Stimulated activated CD4-positive, alpha-beta T cell treated with anti-CD3 and anti-CD28 coated beads, Interleukin-2, amount 100 ng/mL, for 48 hours (primary cell): ENCODE measurements at places on chromosomes 3 and 15.
A peak's percentile ranks its signal among the peaks of the same experiment; 100 is the strongest.

DNA sequence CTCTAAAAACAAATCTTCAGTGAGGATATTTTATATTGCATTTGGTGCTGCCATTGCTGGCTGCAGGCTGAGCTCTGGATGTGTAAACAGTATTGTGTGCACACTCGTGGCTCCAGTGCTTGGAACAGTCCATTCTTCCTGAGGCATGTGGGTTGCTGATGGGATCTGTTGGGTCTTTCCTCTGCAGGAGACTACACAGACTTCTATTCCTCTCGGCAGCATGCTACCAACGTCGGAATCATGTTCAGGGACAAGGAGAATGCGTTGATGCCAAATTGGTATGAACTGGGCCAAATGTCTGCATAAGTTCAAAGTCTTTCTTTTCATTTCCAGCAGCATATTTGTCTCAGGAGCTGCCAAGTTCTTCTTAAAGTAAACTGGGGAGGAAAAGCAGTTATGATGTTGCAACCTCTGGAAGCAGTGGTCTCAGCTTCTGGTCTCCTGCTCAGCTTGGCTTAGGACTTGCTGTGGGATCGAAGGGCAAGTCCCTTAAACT, 9.3 kb downstream of the FAH start:
- no peak for DNase-seq

- DNase-seq, result no peak
Observed at GRCh38 chr3:172846103-172846561, 95.6 kb downstream of the ECT2 start.

DNA sequence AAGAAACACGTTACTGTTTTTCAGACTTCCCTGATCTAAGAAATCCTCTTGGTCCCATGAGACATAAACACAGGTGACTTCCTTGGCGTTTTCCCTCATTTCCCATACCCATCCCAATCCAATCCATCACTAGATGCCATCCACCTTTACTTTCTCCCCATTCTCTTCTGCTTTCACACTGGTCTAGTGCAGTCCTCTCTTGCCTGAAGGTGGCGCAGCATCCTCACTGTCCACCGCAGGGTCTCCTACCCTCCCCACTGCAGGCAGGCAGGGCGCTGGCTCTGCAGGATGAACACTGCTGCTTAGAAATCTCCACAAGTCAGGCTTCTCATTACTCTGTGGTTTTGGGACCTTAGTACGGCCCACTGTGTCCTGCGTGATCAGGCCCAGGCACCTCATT, 58.2 kb downstream of the RAB7A start:
- DNase-seq, result peak; percentile 51

- DNase-seq, result no peak
Observed at GRCh38 chr3:115999613-116000012, 376.3 kb downstream of the GAP43 start.

GRCh38 chr3:61300786-61301185, 49.5 kb upstream of the FHIT start:
- no peak for DNase-seq

DNA sequence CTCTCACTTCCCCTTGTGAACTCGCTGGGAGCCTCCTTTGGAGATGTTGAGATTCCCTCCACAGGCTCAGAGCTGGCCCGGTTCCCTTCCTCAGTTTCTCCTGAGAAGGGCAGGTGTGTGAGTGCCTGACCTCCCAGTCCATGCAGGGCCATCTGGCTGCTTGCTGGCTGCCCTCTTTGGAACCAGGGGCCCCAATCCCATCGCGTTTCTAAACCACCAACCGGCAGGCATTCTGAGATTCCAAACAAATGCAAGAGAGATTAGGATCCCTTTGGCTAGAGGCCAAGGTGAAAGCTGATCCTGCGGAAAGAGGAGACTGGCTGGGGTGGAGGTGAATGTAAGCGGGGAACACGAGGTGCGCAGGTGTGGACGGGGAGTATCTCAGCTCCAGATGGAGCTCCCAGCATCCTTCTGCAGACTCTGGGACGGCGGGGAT, 2.9 kb upstream of the PRRT3 start:
- no peak for DNase-seq

- no peak for DNase-seq
Observed at GRCh38 chr15:90099072-90099867, 3.0 kb downstream of the IDH2 start.

DNA sequence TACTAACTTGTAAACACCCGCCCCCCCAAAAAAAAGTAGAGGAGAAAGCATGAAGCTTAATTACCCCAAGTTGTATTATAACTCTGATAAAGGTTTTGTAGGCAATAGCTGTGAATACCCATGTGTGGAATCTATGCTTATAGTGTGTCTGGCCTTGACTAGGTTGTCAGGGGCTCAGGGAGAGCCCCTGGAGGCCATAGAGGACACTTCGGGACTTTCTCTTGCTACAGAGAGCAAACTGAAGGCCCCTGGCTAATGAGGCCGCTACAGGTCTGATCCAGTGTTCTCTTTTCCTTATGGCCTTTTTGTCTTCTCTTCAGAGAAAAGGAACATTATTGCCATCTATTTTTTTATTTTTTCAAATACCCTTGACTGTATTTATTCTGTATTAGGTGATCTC, 19.1 kb upstream of the SCAANT1 start:
- DNase-seq, result no peak

DNA sequence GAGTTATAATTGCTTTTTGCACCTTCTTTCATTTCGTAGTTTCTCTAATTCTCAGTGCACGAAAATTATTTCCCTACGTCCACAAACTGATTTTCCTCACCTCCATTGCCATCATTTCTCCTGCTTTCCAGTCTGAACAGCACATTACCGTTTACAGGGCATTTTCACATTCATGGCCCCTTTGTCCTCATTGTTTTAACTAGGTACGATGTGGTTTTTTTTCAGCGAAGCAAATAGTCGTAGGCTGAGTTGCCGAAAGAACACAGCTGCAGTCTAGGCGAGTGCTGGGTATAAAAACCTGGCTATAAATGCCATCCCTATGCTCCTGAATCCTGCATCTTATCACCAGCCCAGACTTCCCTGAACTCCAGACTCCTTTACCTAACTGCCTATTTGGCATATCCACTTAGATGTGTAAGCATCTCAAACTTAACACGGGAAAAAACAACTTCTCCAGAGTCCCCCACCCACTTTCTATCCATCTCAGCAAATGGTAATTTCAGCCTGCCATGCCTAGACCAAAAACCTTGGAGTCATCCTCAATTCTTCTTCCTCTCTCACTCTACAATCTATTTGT, 691 bp upstream of the FSIP1 start:
- no peak for DNase-seq
